ENCODE measurements at places on chromosomes 1 and 21. TPM values are rescaled to one million over a fixed set of nuclear protein-coding genes. Genes with fewer than 3 reads are reported as not detected.

Gene IRF6
- polyA plus RNA-seq: 1.0 TPM

Gene LCE1F
- polyA plus RNA-seq: not detected

Gene MATN1
- polyA plus RNA-seq: 0.09 TPM

Gene NDUFV3
- 25.9 TPM for polyA plus RNA-seq

Gene TNN
- polyA plus RNA-seq: not detected

Gene SESN2
- polyA plus RNA-seq: 31.9 TPM

Gene TAL1
- not detected for polyA plus RNA-seq

Gene PRKAA2
- 4.7 TPM for polyA plus RNA-seq

Gene KDM5B
- polyA plus RNA-seq: 62.7 TPM

Gene TMEM200B
- 9.8 TPM for polyA plus RNA-seq

Gene CYP4A22
- not detected for polyA plus RNA-seq

Gene FAM131C
- 0.20 TPM for polyA plus RNA-seq

Gene CTTNBP2NL
- polyA plus RNA-seq: 23.6 TPM

Gene CRYAA
- polyA plus RNA-seq: not detected

Gene DPYD
- 21.4 TPM for polyA plus RNA-seq

Gene NLRP3
- 0.06 TPM for polyA plus RNA-seq

Gene GBP5
- polyA plus RNA-seq: not detected

Gene C1orf53
- polyA plus RNA-seq: 6.4 TPM

Gene CRB1
- polyA plus RNA-seq: not detected

Gene RIMKLA
- polyA plus RNA-seq: not detected

Gene SH2D5
- 4.9 TPM for polyA plus RNA-seq

Gene RAP1GAP
- polyA plus RNA-seq: 0.14 TPM

Gene LDLRAD1
- polyA plus RNA-seq: not detected

Gene IVL
- polyA plus RNA-seq: not detected

Gene PRAMEF11
- polyA plus RNA-seq: not detected

Gene CLDN8
- not detected for polyA plus RNA-seq

Gene RPTN
- not detected for polyA plus RNA-seq

Gene MYCL
- polyA plus RNA-seq: 0.77 TPM

Gene MLLT11
- 28.3 TPM for polyA plus RNA-seq

Gene RPE65
- polyA plus RNA-seq: not detected

Gene CFHR2
- not detected for polyA plus RNA-seq

Gene MROH7
- 0.05 TPM for polyA plus RNA-seq

Gene PTGFRN
- 0.31 TPM for polyA plus RNA-seq

Gene SUMO3
- 113 TPM for polyA plus RNA-seq

Gene NCF2
- 0.43 TPM for polyA plus RNA-seq

Gene LCE1D
- polyA plus RNA-seq: not detected

Gene BGLAP
- 0.12 TPM for polyA plus RNA-seq

Gene FAM151A
- not detected for polyA plus RNA-seq

Gene SPRR5
- not detected for polyA plus RNA-seq

Data from AG04450 (cell line).